SK-N-DZ (cell line): ENCODE measurements at places on chromosomes 3 and 15.

GRCh38 chr3:1967525-1967924 lies 131.1 kb upstream of the CNTN4 start:
- DNase-seq = no peak

GRCh38 chr3:16506884-16507577 lies 6.5 kb downstream of the RFTN1 start:
- DNase-seq = no peak

GRCh38 chr3:111961461-111962164 lies 17.2 kb upstream of the ABHD10 start:
- peak; percentile 11 for DNase-seq

- DNase-seq = no peak
Measured at GRCh38 chr3:7428206-7428718, 567.3 kb downstream of the GRM7 start.

DNA sequence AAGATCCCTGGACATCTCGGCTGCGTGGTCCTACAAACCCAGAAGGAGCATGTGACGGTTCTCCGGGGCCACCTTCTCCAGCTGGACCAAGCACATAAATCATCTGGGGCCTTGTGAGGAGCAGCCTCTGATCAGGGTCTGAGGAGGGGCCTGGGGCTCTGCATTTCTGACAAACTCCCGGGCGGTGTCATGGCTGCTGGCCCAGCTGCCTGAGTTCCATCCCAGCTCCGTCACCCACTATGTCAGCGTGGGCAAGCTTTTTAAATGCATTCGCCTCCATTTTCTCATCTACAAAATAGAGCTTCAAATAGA lies 126.3 kb upstream of the MEF2A start:
- no peak for DNase-seq

- no peak for DNase-seq
Measured at GRCh38 chr15:40100947-40101905, 7.5 kb downstream of the BMF start.

DNA sequence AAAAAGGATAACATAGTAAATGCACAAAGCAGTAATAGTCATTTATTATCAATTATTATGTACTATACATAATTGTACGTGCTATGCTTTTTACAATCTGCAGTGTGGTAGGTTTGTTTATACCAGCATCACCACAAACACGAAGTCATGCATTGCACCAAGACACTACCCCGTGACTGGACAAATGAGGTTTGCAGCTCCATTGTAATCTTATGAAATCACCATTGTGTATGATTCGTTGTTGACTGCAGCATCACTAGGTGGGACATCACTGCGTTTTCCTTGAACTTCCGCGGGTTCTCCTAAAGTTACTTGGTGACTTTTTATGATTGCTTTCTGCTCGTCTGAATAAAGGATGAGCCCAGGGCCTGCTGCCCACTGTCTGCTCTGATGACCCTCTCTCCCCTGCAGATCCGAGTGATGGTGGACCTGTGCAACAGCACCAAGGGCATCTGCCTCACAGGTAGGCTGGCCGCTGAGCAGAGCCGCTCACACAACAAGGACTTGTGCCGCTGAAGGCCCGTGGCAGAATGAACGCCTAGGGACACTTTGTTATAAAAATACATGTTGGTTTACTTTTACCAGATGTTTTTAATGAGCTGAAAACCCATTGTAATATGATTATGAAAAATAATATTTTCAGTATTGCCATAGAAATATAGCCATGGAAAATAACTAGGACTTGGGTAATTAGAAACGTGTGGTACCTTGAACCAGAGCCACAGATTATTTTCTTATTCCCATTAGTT lies 35.8 kb downstream of the GLDN start:
- DNase-seq = no peak

DNA sequence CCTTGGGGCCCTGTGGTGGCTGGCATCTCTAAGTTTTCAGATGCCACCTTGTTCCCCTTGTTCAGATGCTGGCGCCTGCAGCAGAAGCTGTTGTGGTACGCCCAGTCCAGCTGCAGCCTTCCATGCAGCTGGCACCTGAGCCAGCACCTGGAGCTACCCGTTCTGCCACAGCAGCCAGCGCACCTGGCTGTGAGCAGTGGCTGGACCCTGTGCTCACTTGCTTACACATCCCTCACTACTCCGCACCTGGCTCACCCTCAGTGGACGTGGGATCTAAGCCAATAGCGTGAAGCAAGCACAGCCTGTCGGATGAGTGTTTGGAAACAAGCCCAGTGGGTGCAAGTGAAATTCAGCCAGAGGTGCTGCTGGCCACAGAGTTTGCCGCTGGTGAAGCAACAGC lies 607.5 kb upstream of the BCHE start:
- DNase-seq = no peak

- peak; percentile 17 for DNase-seq
Measured at GRCh38 chr15:33699691-33700447, 268.4 kb upstream of the CHRM5 start.

GRCh38 chr15:81411051-81411450 lies 37.0 kb upstream of the TMC3 start:
- no peak for DNase-seq

GRCh38 chr15:70164910-70165715 lies 67.4 kb upstream of the TLE3 start:
- no peak for DNase-seq

- DNase-seq = peak; percentile 37
Measured at GRCh38 chr3:16468336-16469098, 45.0 kb downstream of the RFTN1 start.

GRCh38 chr15:100311154-100311625 lies 30.6 kb downstream of the ADAMTS17 start:
- no peak for DNase-seq
